Left ventricle myocardium inferior (tissue), 1 donor: ENCODE measurements at places on chromosomes 3 and 15. TPM values are rescaled to one million over a fixed set of nuclear protein-coding genes. Genes with fewer than 3 reads are reported as not detected.

- DNase-seq: no peak
These were observed 5.2 kb downstream of the MAGI1 start for GRCh38 chr3:66033241-66034138.

DNA sequence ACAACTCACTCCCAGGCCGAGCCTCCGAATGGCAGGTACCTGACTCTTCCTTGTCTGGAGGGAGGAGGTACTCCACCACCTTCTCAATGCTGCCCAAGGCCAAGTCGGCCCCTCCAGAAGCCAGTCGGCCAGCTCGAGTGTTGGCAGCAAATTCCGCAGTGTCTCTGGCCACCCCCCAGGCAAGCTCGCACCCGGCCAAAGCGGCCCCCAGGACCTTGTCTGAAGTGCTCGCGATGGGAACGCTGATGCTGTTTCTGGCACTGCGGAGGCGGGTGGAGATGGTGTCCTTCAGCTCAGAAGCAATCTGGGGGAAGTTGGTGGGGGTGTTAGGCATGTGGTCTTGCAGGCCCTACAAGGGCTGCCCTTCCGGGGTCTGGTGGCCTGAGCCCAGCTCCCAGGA lies 9.2 kb downstream of the PLIN1 start:
- DNase-seq: no peak

- no peak for DNase-seq
These were observed 27.6 kb downstream of the NIPA2 start for GRCh38 chr15:22866079-22866478.

- DNase-seq: no peak
These were observed 616.4 kb upstream of the CBLB start for GRCh38 chr3:106485217-106485616.

The CD200R1 gene
- 0.82 TPM for total RNA-seq

DNA sequence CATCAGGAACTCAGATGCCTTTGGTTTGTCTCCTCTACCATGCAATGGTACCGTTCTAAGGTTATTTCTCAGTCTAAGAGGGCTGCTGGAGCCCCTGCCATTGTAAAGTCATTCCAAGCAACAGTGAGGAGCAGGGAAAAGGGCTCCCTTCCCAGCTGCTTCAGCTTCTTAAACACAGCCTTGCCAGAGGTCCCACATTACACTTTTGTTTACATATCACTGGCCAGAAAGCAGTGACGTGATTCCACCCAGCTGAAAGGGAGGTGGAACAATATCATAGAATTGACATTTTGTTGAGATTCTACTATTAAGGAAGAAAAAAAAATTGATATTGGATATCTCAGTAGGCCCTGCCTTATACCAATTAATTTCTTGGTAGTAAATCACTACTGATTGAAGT lies 194.6 kb downstream of the SUCLG2 start:
- DNase-seq: no peak

DNA sequence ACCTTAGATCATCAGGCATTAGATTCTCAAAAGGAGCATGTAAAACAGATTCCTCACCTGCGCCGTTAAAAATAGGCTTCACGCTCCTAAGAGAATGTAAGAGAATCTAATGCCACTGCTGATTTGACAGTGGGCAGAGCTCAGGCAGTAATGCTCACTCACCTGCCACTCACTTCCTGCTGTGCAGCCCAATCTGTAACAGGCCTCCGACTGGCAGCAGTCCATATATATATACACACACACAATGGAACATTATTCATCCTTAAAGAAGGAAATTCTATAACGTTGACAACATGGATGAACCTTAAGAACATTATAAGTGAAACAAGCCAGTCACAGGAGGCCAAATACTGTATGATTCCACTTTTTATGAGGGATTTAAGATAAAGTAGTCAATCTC lies 24.5 kb downstream of the ZNF148 start:
- no peak for DNase-seq

GRCh38 chr15:60390231-60390630 lies 7.6 kb downstream of the ANXA2 start:
- no peak for DNase-seq

GRCh38 chr3:73614419-73614818 lies 10.3 kb downstream of the PDZRN3 start:
- no peak for DNase-seq
